ENCODE measurements at places on chromosomes 4 and X. TPM values are rescaled to one million over a fixed set of nuclear protein-coding genes. Genes with fewer than 3 reads are reported as not detected.

The PAK3 gene
- polyA plus RNA-seq = 5.9 TPM

The CYP4V2 gene
- 19.4 TPM for polyA plus RNA-seq

DNA sequence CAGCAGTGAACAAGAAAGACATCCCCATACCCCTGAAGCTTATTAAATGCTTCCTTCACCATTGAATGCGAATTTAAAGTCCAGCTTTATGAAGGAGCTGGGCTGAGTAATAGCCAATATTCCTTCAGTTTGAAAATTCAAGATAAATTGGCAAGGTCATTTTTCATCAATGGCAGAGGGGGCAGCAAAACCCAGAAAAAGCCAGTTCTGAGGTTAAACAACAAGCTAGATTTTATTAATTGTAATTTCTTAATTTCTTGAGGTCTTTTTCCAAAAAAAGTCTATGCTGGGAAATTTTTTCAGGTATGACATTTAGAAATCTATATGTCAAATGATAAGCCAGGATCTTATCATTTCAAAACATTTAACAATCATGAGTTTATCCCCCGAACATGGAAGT lies 808.9 kb downstream of the RPA4 start:
- DNase-seq = no peak

DNA sequence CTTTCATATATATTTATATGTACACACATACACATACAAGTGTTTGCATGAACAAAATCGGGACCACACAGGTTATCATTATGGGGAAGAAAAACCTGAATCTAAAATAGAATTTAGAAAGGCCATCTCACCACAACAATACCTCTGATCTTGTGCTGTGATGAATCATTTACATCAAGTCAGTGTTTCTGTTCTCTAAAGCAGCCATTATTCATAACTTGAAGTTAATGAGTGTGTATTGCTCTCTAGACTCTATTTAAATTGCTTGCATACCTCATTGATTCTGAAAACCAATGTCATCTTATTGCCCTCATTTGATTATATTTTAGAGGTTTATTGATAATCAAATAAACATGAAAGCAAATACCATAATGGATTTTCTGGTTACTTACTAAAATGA lies 71.6 kb downstream of the FAM114A1 start:
- DNase-seq = no peak

DNA sequence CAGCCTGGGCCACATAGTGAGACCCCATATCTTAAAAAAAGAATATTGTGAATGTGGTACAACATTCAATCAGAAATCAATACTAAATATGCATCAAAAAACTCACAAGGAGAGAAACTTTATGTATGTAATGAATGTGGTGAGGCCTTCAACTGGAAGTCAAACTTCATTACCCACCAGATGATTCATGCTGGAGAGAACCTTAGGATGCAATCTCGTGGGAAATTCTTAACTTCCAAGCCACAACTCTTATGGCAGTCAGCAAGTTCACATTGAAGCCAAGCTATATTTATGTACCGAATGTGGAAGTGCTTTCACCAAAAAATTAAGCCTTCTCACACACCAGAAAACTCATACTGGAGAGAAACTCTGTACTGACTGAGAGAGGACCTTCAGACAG lies 84.5 kb upstream of the UXT start:
- no peak for DNase-seq

GRCh38 chrX:39843318-39843717 lies 254.4 kb downstream of the BCOR start:
- no peak for DNase-seq

DNA sequence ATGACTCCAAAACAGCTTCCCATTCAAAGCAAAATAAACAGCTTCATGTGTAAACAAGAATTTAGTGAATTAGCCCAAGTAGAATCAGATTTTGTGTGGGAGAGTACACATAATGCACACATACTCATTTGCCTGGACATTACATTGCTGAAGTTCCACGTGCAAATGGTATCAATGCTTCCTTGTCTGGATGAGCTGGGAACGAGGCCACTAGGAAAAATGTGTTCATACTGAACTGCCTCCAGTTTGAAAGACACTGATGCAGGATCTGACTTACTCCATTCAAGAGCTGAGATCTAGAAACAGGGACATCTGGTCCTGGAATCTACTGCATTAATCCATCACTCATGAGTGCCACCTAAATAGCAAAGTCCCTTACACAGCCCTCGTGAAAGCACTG lies 228.0 kb downstream of the APBB2 start:
- DNase-seq = no peak

DNA sequence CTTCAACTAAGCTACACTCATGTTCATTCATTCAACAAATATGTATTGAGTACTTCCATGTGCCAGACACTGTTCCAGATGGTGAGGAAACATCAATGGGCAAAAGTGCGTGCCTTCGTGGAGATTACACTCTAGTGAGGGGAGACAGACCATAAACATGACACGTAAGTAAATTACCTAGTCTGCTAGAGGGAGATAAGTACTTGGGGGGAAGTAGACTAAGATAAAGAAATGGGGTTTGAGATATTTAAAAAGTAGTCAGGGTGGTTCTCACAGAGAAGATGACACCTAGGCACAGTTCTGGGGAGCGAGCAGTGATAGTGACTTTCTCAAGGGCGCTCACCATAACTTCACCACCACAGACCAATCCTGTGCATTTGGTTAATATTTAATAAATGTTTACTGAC lies 11.7 kb downstream of the JCHAIN start:
- DNase-seq = no peak

- no peak for DNase-seq
These were observed 658.1 kb downstream of the GRID2 start for GRCh38 chr4:92961881-92962280.

GRCh38 chr4:144591401-144591800 lies 54.6 kb upstream of the HHIP start:
- DNase-seq = no peak

GRCh38 chr4:184424993-184425758 lies 49.2 kb downstream of the IRF2 start:
- DNase-seq = no peak

DNA sequence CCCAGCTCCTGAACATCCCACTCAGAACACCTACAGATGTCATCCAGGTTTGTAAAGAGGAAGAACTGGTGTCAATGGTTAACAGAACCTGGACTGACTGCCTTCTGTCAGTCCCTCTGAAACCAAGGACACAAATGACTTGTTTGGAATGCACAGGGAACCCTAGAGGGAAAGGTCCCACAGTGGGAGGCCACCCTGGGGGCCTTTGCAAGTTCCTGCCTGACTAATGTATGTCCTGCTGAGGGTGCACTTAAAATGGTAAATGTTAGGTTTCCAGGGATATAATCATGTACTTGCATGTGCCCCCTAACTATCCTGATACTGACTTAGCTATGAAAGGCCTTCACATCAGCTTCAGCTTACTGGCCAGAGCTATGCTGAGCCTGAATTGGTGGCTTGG lies 15.0 kb upstream of the XAGE2 start:
- DNase-seq = no peak

GRCh38 chr4:66564901-66565651 lies 894.8 kb upstream of the EPHA5 start:
- no peak for DNase-seq
